ENCODE measurements at places on chromosomes 4 and X. TPM values are rescaled to one million over a fixed set of nuclear protein-coding genes. Genes with fewer than 3 reads are reported as not detected.

CCNB3 gene
- 0.37 TPM for total RNA-seq

VMA21 gene
- 26.1 TPM for total RNA-seq

SOWAHD gene
- total RNA-seq = 9.9 TPM

- H3K36me3 ChIP-seq = no peaks in the 10 kb centered on the region
- DNase-seq = no peak
- H3K4me3 ChIP-seq = no peak overlapping the region
- no peaks in the 10 kb centered on the region for H3K27me3 ChIP-seq
These were observed 876.4 kb upstream of the SLIT2 start for GRCh38 chr4:19375136-19375804.

DNA sequence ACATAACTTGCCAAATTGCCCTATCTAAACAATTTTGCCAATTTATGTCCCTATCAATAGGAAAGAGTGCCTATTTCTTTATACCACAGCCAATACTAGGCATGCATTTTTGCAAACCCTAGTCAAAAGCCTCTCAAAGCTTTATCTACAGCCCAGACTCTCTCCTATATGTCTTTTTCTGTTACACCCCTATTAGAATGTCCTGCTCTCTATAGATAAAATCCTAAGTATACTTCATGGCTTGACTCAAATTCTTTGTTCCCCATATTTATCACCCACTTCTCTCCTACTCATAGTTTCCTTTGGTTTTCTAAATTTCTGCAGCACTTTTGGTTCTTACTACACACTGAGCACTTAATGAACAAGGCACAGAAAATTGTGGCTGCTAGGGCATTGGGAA, 38.0 kb downstream of the NUP62CL start:
- H3K27me3 ChIP-seq = no peaks in the 10 kb centered on the region
- no peak overlapping the region for H3K27ac ChIP-seq
- DNase-seq = no peak
- H3K4me1 ChIP-seq = no peaks in the 10 kb centered on the region
- no peaks in the 10 kb centered on the region for H3K36me3 ChIP-seq
- H3K4me3 ChIP-seq = no peak overlapping the region

- no peak overlapping the region for H3K4me3 ChIP-seq
- peaks cover 14% of the 10 kb centered on the region for H3K4me1 ChIP-seq
- no peak overlapping the region for H3K27ac ChIP-seq
- H3K36me3 ChIP-seq = peaks cover 7% of the 10 kb centered on the region
These were observed 20.8 kb downstream of the LIN54 start for GRCh38 chr4:82989575-82990429.

PGAM4 gene
- total RNA-seq = not detected

DNA sequence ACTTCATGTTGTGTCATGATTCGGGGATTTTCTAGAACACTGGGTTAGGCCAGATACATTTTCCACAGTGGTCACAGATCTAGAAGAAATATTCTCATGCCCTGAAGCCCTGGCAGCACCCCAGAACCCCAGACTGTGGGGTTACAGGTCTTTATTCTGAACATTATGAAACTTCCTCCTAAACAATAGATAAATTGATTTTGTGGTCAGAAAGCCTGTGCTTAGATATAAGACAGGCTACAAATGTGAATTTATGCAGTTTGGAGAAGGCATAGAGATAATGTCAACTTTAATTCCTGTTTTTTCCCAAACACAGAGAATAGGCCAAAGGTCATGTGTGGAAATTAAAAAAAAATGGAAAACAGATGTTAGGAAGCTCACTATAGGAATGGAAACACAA, 492.9 kb downstream of the SPRY1 start:
- no peaks in the 10 kb centered on the region for H3K27me3 ChIP-seq
- no peaks in the 10 kb centered on the region for H3K36me3 ChIP-seq
- no peak overlapping the region for H3K4me3 ChIP-seq
- no peaks in the 10 kb centered on the region for H3K4me1 ChIP-seq
- H3K27ac ChIP-seq = no peak overlapping the region
